ENCODE measurements at places on chromosomes 13 and 19.

GRCh38 chr13:98874029-98874397 lies 103.9 kb downstream of the DOCK9 start:
- DNase-seq, result no peak

- no peak for DNase-seq
Measured at GRCh38 chr13:92487238-92487637, 739.4 kb upstream of the GPC6 start.

DNA sequence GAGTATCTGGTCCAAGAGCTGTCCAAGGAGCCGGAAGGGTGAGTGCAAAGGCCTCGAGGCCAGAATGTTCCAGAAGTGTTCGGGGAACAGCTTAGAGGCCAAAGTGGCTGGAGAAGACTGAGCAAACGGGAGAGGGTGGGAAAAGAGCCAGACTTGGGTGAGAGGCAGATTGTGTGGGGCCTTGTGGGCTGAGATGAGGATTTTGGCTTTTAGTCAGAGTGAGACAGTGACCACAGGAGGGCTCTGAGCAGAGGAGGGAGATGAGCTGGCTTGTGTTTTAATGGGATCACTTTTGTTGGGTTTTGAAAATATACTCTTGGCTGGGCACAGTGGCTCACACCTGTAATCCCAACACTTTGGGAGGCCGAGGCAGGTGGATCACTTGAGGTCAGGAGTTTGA lies 5.6 kb downstream of the NANOS2 start:
- DNase-seq, result no peak

DNA sequence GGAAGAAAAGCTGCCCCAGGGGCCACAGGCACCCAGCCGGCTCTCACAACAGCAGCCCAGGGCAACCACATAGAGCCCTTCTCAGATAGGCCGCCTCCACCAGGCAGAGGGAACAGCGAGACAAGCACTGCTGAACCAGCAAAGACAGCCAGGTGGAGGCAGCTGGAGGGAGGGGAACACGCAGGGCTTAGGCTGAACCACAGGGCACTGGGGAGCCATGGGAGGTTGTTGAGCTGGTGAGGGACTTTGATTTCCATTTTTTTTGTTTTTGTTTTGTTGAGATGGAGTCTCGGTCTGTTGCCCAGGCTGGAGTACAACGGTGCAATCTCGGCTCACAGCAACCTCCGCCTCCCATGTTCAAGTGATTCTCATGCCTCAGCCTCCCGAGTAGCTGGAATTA lies 3.5 kb downstream of the GAMT start:
- DNase-seq, result no peak

DNA sequence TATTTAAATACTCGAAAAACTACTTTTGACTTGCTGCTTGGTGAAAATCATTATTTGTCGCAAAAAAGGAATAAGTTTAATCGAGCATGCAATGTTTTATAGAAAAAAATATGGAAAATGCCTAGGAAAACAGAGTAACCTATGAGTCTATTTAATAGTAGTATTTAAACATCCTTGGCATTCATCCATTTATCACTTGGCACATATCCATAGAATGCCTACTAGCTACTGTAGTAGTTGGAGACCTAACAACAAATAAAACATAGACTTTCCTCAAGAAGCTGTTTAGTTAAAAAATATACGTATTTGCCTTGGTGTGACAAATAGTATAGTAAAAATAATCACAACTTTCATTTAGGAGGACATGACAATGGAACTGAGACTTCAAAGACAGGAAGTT lies 302.1 kb downstream of the DIAPH3 start:
- no peak for DNase-seq

- peak; percentile 76 for DNase-seq
Measured at GRCh38 chr19:58575183-58576041, 2.3 kb upstream of the MZF1 start.

GRCh38 chr13:26480246-26480855 lies 77.1 kb upstream of the WASF3 start:
- no peak for DNase-seq

DNA sequence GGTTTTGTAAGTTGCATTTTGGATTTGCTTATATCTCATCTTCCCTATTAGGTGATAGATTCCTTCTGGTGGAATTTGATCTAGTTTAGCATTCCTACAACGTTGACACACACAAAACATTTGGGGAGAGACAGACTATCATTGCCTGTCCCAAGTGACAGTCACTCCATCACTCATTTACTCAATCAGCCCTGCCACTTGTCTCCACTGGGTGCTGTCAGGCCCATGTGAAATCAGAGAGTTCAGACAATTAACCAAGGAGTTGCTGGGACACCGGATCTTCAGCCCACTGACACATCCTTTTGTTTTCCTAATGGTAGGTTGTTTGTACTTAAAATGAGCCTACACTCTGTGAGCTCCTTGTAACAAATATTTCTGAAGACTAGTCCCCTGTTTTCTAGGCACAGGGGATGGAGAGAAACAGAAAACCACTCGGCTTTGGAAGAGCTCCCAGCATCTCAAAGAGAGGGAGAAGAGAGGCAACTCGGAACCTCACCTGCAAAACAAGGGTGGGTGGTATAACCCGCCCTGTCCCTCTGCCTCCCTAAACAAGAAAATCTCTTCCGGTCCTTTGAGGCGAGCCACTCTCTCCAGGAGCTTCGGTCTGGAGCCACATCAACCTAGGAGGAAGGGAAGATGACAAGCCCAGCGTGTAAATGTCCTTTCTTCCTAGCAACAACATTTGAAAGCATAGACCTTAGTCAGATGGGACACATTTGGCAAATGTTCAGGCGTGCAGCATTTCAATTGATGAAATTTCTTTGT lies 440.9 kb upstream of the KLF12 start:
- no peak for DNase-seq

GRCh38 chr13:51360489-51360888 lies 21.0 kb downstream of the SERPINE3 start:
- DNase-seq, result no peak

Measured in AG09319 (cell line).